ENCODE measurements at places on chromosomes 1 and 21. TPM values are rescaled to one million over a fixed set of nuclear protein-coding genes. Genes with fewer than 3 reads are reported as not detected.

HPCA gene
- total RNA-seq, result 29.4 TPM

FABP3 gene
- total RNA-seq, result 139 TPM

TSPEAR gene
- not detected for total RNA-seq

NR5A2 gene
- not detected for total RNA-seq

TAGLN2 gene
- total RNA-seq, result 16.9 TPM

LCE1C gene
- total RNA-seq, result not detected

ADCY10 gene
- total RNA-seq, result 0.63 TPM

BRINP3 gene
- total RNA-seq, result 33.2 TPM

RIT1 gene
- 33.8 TPM for total RNA-seq
